ENCODE measurements at places on chromosomes 1 and 21. TPM values are rescaled to one million over a fixed set of nuclear protein-coding genes. Genes with fewer than 3 reads are reported as not detected.
A peak's percentile ranks its signal among the peaks of the same experiment; 100 is the strongest.

DNA sequence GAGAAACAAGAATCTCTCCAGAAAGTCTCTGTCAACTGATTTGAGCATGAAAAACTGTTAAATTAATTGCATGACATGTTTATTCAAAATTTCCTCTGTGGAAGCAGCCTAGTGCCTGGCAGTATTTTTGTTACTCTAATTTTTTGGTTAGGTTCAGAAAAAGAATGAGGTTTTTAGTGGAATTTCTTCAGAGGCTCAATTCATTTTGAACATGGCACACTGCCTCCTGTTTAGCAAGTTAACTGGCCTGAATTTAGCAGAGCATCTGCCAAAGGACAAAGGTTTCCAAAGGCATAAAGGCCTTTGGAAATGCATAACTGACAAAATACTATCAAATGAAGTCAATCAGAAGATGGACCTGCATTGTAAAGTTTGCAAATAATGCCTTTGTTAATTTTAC lies 1326.5 kb downstream of the PLA2G4A start:
- no peaks in the 10 kb centered on the region for H3K27me3 ChIP-seq
- no peaks in the 10 kb centered on the region for H3K36me3 ChIP-seq
- no peaks in the 10 kb centered on the region for H3K4me1 ChIP-seq
- H3K4me3 ChIP-seq = no peak overlapping the region
- H3K27ac ChIP-seq = no peak overlapping the region

DNA sequence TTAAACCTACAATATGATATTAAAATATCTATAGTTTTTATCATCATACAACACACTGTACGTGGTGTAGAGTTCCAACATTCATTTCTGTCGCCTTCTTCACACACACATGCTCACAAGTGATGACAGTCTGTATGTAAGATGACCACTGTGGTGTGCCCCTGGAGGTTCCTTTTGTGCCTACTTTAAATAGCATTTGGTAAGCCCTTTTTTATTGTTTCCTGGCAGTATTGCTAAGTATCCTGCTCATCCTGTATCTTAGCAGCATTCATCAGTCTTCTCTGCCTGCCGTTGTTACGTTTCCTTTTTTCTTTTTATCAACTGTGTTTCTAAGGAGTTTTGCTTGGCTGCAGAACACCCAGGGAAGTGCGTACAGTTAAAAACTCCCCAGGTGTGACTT lies 231.4 kb downstream of the CHRM3 start:
- H3K27ac ChIP-seq = no peak overlapping the region
- no peak for DNase-seq
- no peaks in the 10 kb centered on the region for H3K36me3 ChIP-seq
- H3K4me1 ChIP-seq = no peaks in the 10 kb centered on the region
- H3K4me3 ChIP-seq = no peak overlapping the region

- H3K4me3 ChIP-seq = no peak overlapping the region
- H3K36me3 ChIP-seq = no peaks in the 10 kb centered on the region
- H3K27ac ChIP-seq = no peak overlapping the region
- no peaks in the 10 kb centered on the region for H3K27me3 ChIP-seq
- no peaks in the 10 kb centered on the region for H3K4me1 ChIP-seq
These were observed 5.0 kb upstream of the DUSP23 start for GRCh38 chr1:159775716-159776115.

- H3K4me1 ChIP-seq = no peaks in the 10 kb centered on the region
- H3K4me3 ChIP-seq = no peak overlapping the region
- no peak for DNase-seq
- H3K36me3 ChIP-seq = no peaks in the 10 kb centered on the region
- H3K27me3 ChIP-seq = no peaks in the 10 kb centered on the region
These were observed 274.4 kb downstream of the NTNG1 start for GRCh38 chr1:107415241-107415640.

- H3K4me3 ChIP-seq = no peak overlapping the region
- DNase-seq = no peak
- H3K27ac ChIP-seq = no peak overlapping the region
- H3K36me3 ChIP-seq = no peaks in the 10 kb centered on the region
- no peaks in the 10 kb centered on the region for H3K4me1 ChIP-seq
These were observed 14.7 kb downstream of the NEK2 start for GRCh38 chr1:211660718-211661222.

DNA sequence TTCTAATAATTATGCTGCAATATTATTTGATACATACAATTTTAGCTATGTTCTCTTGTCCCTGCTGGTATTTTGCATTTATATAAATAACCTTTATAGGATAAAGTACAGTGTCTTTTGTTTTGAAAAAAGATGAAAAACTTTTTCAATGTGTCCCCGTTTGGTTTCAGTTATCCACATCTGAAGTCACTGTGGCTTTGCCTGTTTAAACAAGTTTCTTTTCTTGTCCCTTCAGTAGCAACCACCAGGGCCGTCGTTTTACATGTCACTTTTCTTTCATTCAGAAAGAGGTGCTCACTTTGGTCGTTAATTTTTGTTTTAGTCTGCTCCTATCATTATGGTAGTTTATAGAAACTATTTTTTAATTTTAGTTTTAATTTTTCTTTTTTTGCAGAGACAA lies 41.4 kb downstream of the RABGAP1L start:
- H3K27me3 ChIP-seq = no peaks in the 10 kb centered on the region
- no peak for DNase-seq

- peaks cover 70% of the 10 kb centered on the region for H3K4me1 ChIP-seq
- H3K36me3 ChIP-seq = peaks cover 2% of the 10 kb centered on the region
- no peaks in the 10 kb centered on the region for H3K27me3 ChIP-seq
- peak overlapping the region; percentile 87 for H3K27ac ChIP-seq
These were observed 48.8 kb downstream of the ARHGEF10L start for GRCh38 chr1:17588048-17588871.

DNA sequence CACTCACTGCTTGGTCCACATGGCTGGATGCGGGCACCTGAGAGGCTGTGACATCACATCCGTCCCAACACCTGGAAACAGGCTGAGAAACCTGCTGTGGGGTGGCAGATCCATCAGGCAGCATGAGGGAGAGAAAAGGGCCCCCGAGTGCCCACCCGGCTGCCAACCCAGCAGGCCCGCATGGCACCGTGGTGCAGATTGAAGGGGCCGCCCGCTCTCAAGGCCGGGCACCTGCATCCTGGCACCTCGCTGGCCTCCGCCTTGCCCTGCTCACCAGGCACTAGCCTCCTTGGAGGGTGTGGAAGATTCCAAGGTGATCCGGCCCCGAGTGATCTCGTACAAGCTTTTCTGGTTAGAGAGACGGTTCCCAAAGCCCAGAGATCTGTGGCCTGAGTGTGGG lies 110.5 kb downstream of the PRDM16 start:
- no peak overlapping the region for H3K27ac ChIP-seq
- no peaks in the 10 kb centered on the region for H3K27me3 ChIP-seq
- no peaks in the 10 kb centered on the region for H3K36me3 ChIP-seq
- no peak overlapping the region for H3K4me3 ChIP-seq

GRCh38 chr1:74467786-74468377 lies 44.5 kb downstream of the LRRC53 start:
- no peak for DNase-seq
- H3K27ac ChIP-seq = no peak overlapping the region
- H3K36me3 ChIP-seq = no peaks in the 10 kb centered on the region
- no peaks in the 10 kb centered on the region for H3K4me1 ChIP-seq

GRCh38 chr1:11324567-11325165 lies 51.7 kb downstream of the UBIAD1 start:
- H3K4me1 ChIP-seq = no peaks in the 10 kb centered on the region
- H3K27me3 ChIP-seq = no peaks in the 10 kb centered on the region
- DNase-seq = no peak
- no peak overlapping the region for H3K27ac ChIP-seq
- no peak overlapping the region for H3K4me3 ChIP-seq
- H3K36me3 ChIP-seq = no peaks in the 10 kb centered on the region

- peaks cover 39% of the 10 kb centered on the region for H3K36me3 ChIP-seq
- no peak overlapping the region for H3K4me3 ChIP-seq
- H3K4me1 ChIP-seq = no peaks in the 10 kb centered on the region
- DNase-seq = no peak
- no peak overlapping the region for H3K27ac ChIP-seq
These were observed 14.3 kb downstream of the MRAP start for GRCh38 chr21:32312976-32313375.

DNA sequence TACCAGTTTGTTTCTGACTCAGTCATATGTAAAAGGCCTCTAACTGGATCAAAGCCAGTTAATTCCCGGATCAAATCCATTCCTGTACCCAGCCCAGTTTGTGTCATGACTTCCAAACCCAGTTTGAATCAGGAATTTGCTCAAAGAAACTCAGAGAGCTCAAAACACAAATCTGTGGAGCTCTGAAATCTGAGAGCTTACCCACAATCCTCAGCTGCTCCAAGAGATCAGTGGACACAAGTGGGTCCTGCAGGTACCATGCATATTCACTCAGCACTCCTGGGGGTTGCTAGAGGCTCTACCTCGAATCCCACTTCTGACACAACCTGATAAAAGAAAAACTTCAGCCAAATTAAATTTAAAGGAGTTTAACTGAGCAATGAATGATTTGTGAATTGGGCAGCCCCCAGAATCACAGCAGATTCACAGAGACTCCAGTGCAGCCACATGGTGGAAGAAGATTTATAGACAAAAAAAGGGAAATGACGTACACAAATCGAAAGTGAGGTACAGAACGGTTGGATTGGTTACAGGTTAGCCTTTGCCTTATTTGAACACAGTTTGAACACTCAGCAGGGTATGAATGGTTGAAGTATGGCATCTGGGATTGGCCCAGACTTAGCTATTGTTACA lies 11.9 kb upstream of the MRPL55 start:
- H3K27ac ChIP-seq = no peak overlapping the region
- H3K4me3 ChIP-seq = no peak overlapping the region
- no peaks in the 10 kb centered on the region for H3K36me3 ChIP-seq
- H3K4me1 ChIP-seq = no peaks in the 10 kb centered on the region
- DNase-seq = no peak
- H3K27me3 ChIP-seq = no peaks in the 10 kb centered on the region

DNA sequence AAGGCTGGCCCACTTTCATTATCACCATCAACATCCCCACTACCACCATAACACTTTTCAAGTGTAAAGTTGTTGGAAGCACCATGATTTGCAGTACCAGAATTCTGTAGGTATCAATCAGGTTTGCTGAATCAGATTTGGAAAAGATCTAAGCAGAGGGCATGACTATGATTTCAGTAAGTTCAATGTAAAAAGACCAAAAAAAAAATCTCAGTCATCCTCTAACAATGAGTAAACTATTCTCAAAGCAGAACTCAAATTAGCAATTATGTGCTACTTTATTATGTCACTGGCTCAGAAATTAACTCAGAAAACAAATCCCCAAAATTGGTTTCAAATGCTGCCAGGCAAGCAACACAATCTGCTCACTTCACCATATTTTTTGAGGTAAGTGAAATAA lies 187.8 kb upstream of the HP1BP3 start:
- no peaks in the 10 kb centered on the region for H3K4me1 ChIP-seq
- no peak for DNase-seq
- H3K27ac ChIP-seq = no peak overlapping the region

- H3K4me3 ChIP-seq = no peak overlapping the region
- H3K27me3 ChIP-seq = no peaks in the 10 kb centered on the region
- DNase-seq = no peak
- no peaks in the 10 kb centered on the region for H3K36me3 ChIP-seq
- H3K4me1 ChIP-seq = peaks cover 15% of the 10 kb centered on the region
- H3K27ac ChIP-seq = no peak overlapping the region
These were observed 13.7 kb upstream of the CCN1 start for GRCh38 chr1:85566890-85567289.

GRCh38 chr1:56617141-56617540 lies 28.0 kb upstream of the PRKAA2 start:
- no peak overlapping the region for H3K27ac ChIP-seq
- H3K4me3 ChIP-seq = no peak overlapping the region

DNA sequence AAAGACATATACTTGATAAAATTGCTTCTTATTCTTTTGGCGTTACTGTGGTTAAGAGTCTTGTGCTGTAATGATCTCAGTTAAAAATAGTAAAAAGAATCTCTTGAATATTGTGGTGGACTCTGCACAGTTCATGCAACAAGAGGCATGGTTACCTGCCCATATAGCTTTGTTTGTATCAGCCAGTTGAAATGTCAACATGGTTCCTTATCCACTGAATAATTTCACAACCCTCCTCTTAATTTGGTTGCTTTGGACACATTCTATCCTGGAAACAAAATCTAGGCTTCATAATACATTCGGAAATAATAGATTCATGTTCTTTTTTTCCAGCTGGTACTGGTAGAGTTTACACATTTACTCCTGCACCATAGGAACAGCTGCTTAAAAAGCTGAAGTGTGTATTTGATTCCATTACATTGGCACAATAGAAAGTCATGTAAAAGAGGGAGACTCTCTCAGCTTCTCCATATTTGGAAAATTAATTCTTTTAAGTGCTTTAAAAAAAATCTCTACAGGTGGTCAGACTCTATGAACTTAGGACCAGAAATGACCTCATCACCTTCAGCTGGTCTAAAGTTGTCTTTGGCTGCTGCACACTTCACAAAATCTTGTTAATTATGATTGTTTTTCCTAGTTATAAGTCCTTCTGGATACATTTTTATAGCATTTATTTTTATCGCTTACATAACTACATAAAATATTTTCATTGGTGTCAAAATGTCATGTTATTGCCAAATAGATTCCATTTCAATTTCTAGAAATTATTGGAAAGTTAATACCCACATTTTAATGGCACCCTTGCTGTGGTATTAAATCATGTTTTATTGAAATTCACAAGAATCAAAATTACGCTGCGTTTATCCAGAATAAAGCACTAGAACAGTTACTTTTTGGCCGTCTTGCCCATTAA lies 100.2 kb downstream of the LTN1 start:
- no peaks in the 10 kb centered on the region for H3K4me1 ChIP-seq
- no peak overlapping the region for H3K27ac ChIP-seq
- no peaks in the 10 kb centered on the region for H3K36me3 ChIP-seq
- no peak overlapping the region for H3K4me3 ChIP-seq
- no peaks in the 10 kb centered on the region for H3K27me3 ChIP-seq

- H3K36me3 ChIP-seq = no peaks in the 10 kb centered on the region
- no peaks in the 10 kb centered on the region for H3K4me1 ChIP-seq
- no peak for DNase-seq
- peak overlapping the region; percentile 7 for H3K27ac ChIP-seq
- no peak overlapping the region for H3K4me3 ChIP-seq
These were observed 36.6 kb upstream of the SSX2IP start for GRCh38 chr1:84726593-84727499.

- DNase-seq = no peak
- no peak overlapping the region for H3K4me3 ChIP-seq
- no peaks in the 10 kb centered on the region for H3K4me1 ChIP-seq
- H3K36me3 ChIP-seq = no peaks in the 10 kb centered on the region
These were observed 37.1 kb downstream of the PIGK start for GRCh38 chr1:77182083-77182482.

PTGS2 gene
- 1.9 TPM for total RNA-seq

TIE1 gene
- total RNA-seq = 51.7 TPM

PSEN2 gene
- 22.6 TPM for total RNA-seq

TRIM58 gene
- total RNA-seq = 8.6 TPM

CYP4A22 gene
- total RNA-seq = not detected

PIK3CD gene
- 4.7 TPM for total RNA-seq

GIPC2 gene
- total RNA-seq = 1.5 TPM

GTF2B gene
- total RNA-seq = 19.9 TPM

FCRL4 gene
- total RNA-seq = not detected

TFF2 gene
- total RNA-seq = not detected

MMP23B gene
- total RNA-seq = 17.5 TPM

LELP1 gene
- not detected for total RNA-seq

F11R gene
- 11.2 TPM for total RNA-seq
